ENCODE measurements at places on chromosomes 6 and 20. TPM values are rescaled to one million over a fixed set of nuclear protein-coding genes. Genes with fewer than 3 reads are reported as not detected.

- DNase-seq = no peak
Measured at GRCh38 chr20:22226849-22227700, 357.3 kb downstream of the FOXA2 start.

- DNase-seq = no peak
Measured at GRCh38 chr6:30600451-30600961, 16.5 kb downstream of the PPP1R10 start.

- DNase-seq = no peak
Measured at GRCh38 chr6:4084444-4085331, 5.8 kb upstream of the FAM217A start.

GRCh38 chr20:31881945-31882344 is 11.5 kb downstream of the TTLL9 start:
- no peak for DNase-seq

DNA sequence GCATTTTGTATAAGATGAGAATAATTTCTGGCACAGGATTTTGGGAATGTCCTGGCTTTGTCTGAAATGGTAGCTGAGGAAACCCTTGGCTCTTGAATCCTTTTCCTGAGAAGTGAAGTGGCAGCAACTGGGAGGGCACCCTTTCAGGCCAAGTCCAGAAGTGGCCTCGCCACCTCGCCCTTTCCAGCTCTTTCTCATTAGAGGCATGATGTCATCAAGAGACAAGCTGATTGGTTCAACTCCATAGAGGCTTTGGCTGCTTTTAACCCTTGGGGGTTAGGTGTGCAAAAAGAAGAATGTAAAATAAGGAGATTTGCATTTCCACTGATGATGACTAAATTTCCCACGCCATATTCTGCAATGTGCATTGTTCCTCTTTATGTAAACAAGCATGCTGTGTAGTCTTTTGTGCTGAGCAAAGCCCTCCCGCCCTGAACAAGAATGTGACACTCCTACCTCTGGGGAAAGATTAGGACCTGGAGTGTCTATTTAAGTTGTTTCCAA is 116.5 kb downstream of the TCP11 start:
- DNase-seq = no peak

DNA sequence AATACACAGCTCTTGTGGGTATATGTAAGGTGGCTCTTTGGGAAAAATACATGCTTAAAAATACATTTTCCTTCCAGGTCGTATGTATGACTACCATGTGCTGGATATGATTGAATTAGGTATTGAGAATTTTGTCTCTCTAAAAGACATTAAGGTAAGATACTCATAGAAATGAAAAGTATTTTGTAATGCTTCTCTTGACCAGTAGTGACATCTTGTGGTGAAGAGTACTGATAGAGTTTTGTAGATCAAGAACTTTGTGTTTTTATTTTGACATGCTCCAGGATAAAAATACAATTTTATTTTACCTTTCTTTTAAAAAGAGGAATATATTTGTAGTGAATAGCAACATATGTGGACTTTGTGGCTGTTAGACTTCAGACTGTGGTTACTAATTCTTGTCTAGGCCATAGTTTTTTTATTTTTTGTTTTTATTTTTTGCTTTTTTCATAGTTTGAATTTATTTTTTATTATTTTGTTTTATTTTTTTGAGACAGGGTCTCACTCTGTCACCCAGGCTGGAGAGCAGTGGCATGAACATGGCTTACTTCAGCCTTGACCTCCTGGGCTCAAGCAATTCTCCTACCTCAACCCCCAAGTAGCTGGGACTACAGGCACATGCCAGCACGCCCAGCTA is 17.9 kb downstream of the RPF2 start:
- no peak for DNase-seq

DNA sequence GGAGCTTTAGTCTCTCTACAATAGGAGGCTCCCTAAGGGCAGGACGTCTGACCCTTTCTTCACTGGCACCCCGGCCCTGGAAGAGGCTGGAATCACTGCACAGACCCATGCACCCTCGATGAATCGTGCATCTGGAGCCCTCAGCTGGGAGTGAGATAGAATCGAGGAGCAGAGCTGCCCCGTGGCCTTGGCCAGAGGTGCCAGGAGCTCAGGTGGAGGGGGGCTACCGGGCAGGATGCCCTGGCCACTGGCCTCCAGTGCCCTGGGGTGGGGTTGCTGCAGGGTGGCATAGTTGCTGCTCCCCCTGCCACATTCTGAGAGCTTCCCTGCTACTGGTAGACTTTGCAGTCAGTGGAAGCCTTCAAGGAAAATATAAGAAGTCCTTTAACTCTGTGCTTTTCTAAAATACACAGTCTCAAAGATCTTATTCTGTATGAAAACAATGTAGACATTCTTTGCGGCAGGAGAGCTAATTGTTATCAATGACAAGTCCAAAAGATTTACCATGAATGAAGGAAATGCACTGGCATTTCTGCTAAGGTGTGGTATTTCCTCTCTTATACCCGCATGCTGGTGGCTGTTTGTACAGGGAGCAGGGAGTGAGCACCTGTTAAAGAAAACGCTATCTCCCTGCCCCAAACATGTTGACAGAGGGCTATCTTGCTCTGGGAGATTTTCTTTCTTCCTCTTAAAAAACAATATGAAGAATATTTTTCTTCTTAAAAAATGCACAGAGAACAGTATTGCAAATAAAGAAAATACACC is 122.8 kb downstream of the C6orf118 start:
- DNase-seq = no peak

DNA sequence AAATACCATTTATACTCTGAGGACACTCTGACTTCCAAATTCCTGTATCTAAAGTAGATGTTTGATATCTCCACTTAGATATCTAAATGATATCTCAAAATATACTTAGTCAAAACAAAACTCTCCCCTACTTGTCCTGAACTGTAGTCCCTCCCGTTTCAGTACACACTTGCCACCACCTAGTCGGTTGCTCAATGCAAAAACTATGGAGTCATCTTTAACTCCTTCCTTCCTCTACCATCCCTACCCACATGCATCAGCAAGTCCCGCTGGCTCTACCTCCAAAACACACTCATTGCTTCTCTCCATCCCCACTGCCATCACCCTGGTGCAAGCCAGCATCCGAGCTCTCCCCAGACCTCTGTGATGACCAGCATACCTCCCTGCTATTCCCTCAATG is 13.2 kb downstream of the STX7 start:
- no peak for DNase-seq

DNA sequence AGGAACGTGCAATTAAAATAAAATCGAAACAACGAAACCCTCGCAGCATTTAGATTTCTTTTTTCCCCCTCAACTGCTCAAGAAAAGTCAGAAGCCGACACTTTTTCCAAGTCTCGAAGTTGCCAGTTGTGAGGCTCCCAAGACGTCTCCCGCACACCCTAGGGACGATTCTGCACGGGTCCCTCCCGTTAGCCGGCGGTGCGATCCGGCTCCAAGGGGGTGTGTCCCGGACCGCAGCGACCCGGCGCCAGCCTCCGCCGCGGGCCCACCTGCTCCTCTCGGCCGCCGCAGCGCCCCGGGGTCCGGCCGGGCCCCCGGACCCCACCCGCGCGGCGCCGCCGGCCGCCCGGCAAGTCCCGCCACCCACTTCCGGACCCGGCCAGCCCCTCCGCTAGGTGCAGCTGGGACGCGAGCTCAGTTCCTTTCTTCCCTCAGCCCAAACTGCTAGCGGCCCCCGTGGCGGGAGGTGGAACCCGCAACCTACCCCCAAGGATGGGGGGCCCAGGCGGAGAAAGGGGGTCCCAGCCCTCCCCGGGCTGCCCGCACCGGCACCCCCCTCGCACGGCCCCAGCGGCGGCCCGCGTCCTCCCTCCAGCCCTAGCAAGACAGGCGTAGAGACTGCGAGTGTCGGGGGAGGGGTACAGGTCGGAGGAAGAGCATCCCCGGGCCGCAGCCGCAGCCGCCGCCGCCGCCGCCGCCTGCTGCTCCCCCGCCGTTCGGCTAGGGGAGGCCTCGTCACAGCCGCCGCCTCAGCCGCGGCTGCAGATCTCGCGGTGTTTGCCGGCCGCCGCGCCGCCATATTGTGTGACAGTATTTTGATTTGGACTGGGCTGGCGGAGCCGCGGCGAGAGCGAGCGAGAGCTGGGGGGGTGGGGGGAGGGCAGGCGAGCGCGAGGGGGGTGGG is 520 bp upstream of the TAB2 start:
- DNase-seq = peak; percentile 92

DNA sequence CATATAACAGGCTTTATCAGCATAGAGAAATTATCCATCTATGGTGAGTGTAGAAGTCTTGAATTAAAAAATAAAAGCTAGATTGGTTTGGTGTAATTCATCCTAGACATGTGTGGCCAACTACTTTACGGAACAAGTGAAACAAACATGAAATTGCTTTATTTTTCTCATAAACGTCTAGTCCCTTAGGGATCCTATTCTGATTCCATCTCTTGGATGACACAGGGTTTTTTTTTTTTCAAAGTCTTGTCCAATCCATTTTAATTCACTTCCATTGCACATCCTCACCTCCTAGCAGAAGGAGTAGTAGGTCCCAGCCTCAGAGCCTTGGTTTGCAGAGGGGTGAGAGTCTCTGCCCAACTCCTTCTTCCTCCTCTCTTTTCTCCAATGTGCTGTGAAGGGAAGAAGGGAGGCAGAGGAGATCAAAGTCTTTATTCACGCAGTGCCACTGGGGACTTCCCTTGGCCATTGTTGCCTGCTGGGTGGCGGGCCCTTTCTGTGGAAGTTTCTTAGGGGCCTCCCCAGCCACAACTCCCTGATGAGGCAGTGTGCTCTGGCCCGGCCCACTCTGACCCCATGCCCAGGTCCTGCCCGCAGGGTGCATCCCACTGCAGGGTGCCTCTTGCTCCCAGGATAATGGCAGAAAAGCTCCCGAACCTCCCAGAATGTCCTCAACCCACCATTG is 104.4 kb upstream of the SNX9 start:
- no peak for DNase-seq

Gene DDX27
- 65.4 TPM for total RNA-seq

Gene CYP39A1
- not detected for total RNA-seq

Gene CAP2
- total RNA-seq = not detected

Measured in activated naive CD8-positive, alpha-beta T cell treated with anti-CD3 and anti-CD28 coated beads for 36 hours (primary cell).